Thoracic aorta (tissue), 2 donors: ENCODE measurements at places on chromosomes 16 and 17.

GRCh38 chr17:40958086-40958953 lies 8.4 kb downstream of the KRT39 start:
- no peaks in the 10 kb centered on the region for H3K27me3 ChIP-seq
- H3K4me3 ChIP-seq = no peak overlapping the region
- no peak overlapping the region for H3K27ac ChIP-seq
- no peaks in the 10 kb centered on the region for H3K36me3 ChIP-seq

DNA sequence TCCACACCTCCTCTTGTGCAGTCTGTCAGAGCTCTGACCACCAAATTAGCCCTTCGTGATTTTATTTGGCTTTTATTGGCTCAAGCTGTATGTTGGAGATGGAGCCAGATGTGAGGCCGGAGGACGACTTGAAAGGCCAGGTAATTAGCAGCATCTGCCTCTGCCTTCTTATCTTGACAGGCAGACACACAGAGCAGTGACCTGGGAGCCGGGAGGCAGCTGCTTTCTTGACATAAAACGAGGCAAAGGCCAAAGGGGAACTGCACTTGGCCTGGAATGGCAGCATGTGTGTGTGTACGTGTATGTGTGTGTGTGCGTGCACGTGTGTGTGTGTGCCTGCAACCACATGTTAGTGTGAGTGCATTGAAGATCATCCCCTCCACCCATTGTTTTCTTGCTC lies 56.9 kb upstream of the BRD7 start:
- no peak for DNase-seq
- H3K27ac ChIP-seq = no peak overlapping the region
- H3K4me3 ChIP-seq = no peak overlapping the region
- no peaks in the 10 kb centered on the region for H3K4me1 ChIP-seq

DNA sequence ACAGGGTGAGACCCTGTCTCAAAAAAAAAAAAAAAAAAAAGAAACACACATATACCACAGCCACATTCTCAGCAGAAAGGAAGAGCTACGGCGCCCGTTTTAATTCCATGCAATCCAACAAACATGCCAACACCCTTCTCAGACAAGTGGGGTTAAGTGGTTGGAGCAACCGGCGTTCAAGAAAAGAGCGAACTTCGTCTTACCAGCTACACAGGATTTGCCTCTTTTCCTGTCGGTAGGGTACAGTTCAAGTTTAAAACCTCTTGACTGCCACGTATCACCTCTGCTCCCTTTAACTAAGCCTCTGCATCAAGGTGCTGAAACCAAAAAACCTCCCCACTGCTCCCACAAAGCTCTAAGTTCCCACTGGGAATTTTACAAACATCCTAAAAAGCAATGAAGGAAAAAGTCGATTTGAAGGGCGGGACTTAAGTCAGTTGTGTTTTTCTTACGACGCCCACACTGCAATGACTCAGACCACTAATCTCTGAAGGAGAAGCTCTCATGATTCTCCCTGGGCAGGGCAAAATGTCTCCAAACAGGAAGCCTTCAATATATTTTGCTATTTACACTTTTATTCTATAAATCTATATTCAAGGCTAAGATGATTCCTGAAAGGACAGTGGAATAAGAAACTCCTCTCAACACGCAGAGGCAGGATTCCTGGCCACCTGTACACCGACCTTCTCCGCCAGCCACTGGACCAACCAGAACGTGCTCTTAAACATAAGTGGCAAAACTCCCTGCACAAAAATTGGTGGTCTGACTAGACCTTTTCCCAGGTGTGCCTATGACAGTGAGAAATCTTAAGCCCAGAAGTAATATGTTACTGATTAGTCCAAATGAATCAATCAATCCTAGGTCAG lies 18.8 kb downstream of the SRP68 start:
- H3K27ac ChIP-seq = no peak overlapping the region
- no peak overlapping the region for H3K4me3 ChIP-seq
- H3K27me3 ChIP-seq = no peaks in the 10 kb centered on the region
- DNase-seq = no peak
- no peaks in the 10 kb centered on the region for H3K4me1 ChIP-seq

GRCh38 chr17:79813297-79814126 lies 16.6 kb upstream of the CBX8 start:
- H3K27me3 ChIP-seq = peaks cover 36% of the 10 kb centered on the region
- H3K36me3 ChIP-seq = no peaks in the 10 kb centered on the region
- peaks cover 18% of the 10 kb centered on the region for H3K4me1 ChIP-seq
- DNase-seq = no peak
- peak overlapping the region; percentile 47 for H3K4me3 ChIP-seq
- H3K27ac ChIP-seq = no peak overlapping the region

DNA sequence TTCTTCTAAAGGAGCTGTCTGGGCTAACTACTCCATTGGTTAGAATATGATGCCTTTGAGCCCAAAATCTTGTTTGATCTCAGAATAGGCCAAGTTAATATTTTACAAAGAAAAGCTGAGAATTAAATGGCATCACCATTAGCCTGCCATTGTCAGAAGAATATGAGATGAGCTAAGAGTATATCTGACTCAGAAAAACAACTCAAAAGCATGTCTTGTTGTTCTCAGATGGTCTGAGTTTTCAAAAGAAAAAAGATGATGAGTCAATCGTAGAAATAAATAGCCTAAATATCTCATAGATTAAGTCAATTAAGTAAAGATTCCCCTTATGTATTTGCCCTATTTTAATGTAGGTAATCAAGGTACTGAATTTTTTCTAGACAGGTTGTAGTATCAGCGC lies 197.1 kb upstream of the TBX2 start:
- DNase-seq = no peak
- H3K27me3 ChIP-seq = no peaks in the 10 kb centered on the region
- no peak overlapping the region for H3K4me3 ChIP-seq
- H3K36me3 ChIP-seq = no peaks in the 10 kb centered on the region

DNA sequence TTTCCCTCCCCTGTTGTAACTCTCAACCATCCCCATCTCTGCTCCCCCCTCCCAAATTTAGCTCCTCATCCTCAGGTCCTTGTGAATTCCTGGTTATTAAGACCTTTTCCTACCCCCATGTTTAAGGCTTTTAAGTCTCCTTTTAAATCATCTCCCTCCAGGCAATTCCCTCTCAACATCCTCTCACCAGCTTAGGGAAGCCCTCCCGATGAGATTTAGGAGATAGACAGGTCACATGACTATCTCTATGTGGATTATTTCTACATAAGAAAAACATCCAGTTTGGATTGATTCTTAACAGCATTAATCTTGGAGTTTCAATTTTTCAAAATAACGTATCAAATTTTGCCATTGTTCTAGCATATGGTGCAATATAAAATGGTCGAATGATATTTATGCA lies 12.5 kb upstream of the WSB1 start:
- H3K36me3 ChIP-seq = no peaks in the 10 kb centered on the region
- no peak for DNase-seq
- no peak overlapping the region for H3K27ac ChIP-seq
- H3K27me3 ChIP-seq = no peaks in the 10 kb centered on the region
- no peaks in the 10 kb centered on the region for H3K4me1 ChIP-seq

GRCh38 chr16:50326835-50327465 lies 41.8 kb downstream of the BRD7 start:
- no peaks in the 10 kb centered on the region for H3K4me1 ChIP-seq
- H3K27me3 ChIP-seq = no peaks in the 10 kb centered on the region
- DNase-seq = no peak
- H3K4me3 ChIP-seq = no peak overlapping the region

- no peaks in the 10 kb centered on the region for H3K36me3 ChIP-seq
- no peak for DNase-seq
- no peak overlapping the region for H3K4me3 ChIP-seq
- H3K4me1 ChIP-seq = no peaks in the 10 kb centered on the region
- H3K27me3 ChIP-seq = no peaks in the 10 kb centered on the region
Measured at GRCh38 chr16:74232806-74233465, 63.7 kb upstream of the PSMD7 start.

GRCh38 chr17:57401556-57402488 lies 145.5 kb downstream of the MSI2 start:
- no peaks in the 10 kb centered on the region for H3K27me3 ChIP-seq
- no peak for DNase-seq
- no peaks in the 10 kb centered on the region for H3K4me1 ChIP-seq
- H3K36me3 ChIP-seq = no peaks in the 10 kb centered on the region
- H3K4me3 ChIP-seq = no peak overlapping the region
- no peak overlapping the region for H3K27ac ChIP-seq

- peaks cover 3% of the 10 kb centered on the region for H3K4me1 ChIP-seq
- no peak overlapping the region for H3K27ac ChIP-seq
- peaks cover 13% of the 10 kb centered on the region for H3K36me3 ChIP-seq
- no peak for DNase-seq
- H3K4me3 ChIP-seq = peak overlapping the region; percentile 31
Measured at GRCh38 chr17:82400830-82401229, 17.3 kb upstream of the HEXD start.

- H3K4me3 ChIP-seq = no peak overlapping the region
- H3K4me1 ChIP-seq = no peaks in the 10 kb centered on the region
- no peak for DNase-seq
- H3K27me3 ChIP-seq = no peaks in the 10 kb centered on the region
- H3K27ac ChIP-seq = no peak overlapping the region
Measured at GRCh38 chr17:76576189-76576588, 9.5 kb downstream of the ST6GALNAC2 start.

- H3K4me1 ChIP-seq = peaks cover 57% of the 10 kb centered on the region
- no peak for DNase-seq
- H3K27me3 ChIP-seq = no peaks in the 10 kb centered on the region
- no peak overlapping the region for H3K4me3 ChIP-seq
- H3K36me3 ChIP-seq = peaks cover 8% of the 10 kb centered on the region
Measured at GRCh38 chr17:57888311-57889216, 38.7 kb upstream of the MRPS23 start.

GRCh38 chr17:7478276-7479212 lies 887 bp downstream of the ZBTB4 start:
- H3K27me3 ChIP-seq = no peaks in the 10 kb centered on the region
- DNase-seq = no peak
- peak overlapping the region; percentile 99 for H3K4me3 ChIP-seq
- peaks cover 59% of the 10 kb centered on the region for H3K4me1 ChIP-seq

DNA sequence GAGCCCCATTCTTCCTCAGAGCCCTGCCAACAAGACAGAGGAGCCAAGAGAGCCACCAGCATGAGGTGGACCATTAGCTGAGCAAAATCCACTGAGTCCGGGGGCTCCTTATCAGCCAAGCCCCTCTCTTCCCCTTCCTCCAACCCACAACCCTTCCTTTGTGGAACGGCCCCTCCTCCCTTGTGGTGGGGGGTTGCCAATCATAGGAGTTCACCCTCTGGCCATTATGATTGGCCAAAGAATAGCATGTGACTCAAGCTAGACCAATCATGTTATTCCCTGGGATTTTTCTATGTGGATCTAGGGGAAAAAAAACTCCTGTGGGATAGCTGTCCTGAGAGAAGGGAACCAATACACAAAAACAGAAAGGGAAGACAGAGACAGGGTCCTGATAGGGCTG lies 120.5 kb downstream of the C16orf95 start:
- H3K4me1 ChIP-seq = peaks cover 18% of the 10 kb centered on the region
- no peak overlapping the region for H3K27ac ChIP-seq
- H3K36me3 ChIP-seq = no peaks in the 10 kb centered on the region
- H3K4me3 ChIP-seq = no peak overlapping the region

DNA sequence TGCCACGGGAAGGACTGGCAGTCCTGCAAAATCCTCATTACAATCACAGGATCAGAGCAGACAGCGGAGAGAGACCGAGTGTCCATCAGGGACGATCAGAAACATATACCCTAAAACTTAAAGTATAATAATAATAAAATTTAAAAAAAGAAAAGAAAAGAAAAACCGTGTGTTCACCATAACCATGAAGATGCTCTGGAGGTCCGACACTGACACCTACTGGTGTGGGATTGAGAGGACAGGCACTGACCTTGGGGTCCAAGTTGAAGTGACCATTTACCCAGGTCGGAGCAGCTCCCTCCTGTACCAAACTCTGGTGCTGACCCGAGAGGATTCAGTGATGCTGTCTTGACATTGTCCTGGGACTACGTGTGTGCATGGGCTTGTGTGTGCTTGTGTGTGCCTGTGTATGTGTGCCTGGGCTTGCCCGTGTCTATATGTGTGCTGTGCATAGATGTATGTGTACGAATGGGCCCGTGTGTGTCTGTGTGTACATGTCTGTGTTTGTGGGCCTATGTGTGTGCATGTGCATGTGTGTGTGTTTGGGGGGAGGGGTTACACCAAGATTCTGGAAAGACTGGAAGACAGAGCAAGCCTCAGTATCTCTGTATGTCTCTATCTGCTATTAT lies 10.0 kb upstream of the CD300LD start:
- no peaks in the 10 kb centered on the region for H3K27me3 ChIP-seq
- DNase-seq = no peak
- no peak overlapping the region for H3K4me3 ChIP-seq
- no peak overlapping the region for H3K27ac ChIP-seq
- H3K36me3 ChIP-seq = no peaks in the 10 kb centered on the region

DNA sequence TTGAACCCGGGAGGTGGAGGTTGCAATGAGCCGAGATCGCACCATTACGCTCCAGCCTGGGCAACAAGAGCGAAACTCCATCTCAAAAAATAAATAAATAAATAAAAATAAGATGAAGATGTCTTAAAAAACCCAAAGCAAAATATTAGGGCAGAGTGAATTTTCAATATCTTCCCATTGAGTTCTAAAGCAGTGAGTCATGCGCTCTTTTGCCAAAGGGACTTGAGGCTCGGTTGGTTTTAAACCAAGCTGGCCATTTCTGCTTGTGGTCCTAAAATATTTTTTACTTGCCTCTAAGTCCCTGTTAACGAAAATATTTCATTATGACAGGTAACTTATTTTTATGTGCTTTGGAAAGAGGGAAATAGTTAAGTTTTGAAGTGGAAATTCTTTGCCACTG lies 4.7 kb downstream of the PAFAH1B1 start:
- no peaks in the 10 kb centered on the region for H3K27me3 ChIP-seq
- peaks cover 51% of the 10 kb centered on the region for H3K4me1 ChIP-seq
- H3K4me3 ChIP-seq = peak overlapping the region; percentile 38
- H3K27ac ChIP-seq = no peak overlapping the region
- DNase-seq = no peak

- no peaks in the 10 kb centered on the region for H3K27me3 ChIP-seq
- no peaks in the 10 kb centered on the region for H3K36me3 ChIP-seq
- peak overlapping the region; percentile 37 for H3K27ac ChIP-seq
- DNase-seq = no peak
- H3K4me1 ChIP-seq = peaks cover 26% of the 10 kb centered on the region
- no peak overlapping the region for H3K4me3 ChIP-seq
Measured at GRCh38 chr16:72875291-72876031, 172.5 kb downstream of the ZFHX3 start.

GRCh38 chr16:13333336-13333735 lies 431.9 kb downstream of the SHISA9 start:
- no peak overlapping the region for H3K4me3 ChIP-seq
- H3K27ac ChIP-seq = no peak overlapping the region
- H3K4me1 ChIP-seq = no peaks in the 10 kb centered on the region
- no peak for DNase-seq

DNA sequence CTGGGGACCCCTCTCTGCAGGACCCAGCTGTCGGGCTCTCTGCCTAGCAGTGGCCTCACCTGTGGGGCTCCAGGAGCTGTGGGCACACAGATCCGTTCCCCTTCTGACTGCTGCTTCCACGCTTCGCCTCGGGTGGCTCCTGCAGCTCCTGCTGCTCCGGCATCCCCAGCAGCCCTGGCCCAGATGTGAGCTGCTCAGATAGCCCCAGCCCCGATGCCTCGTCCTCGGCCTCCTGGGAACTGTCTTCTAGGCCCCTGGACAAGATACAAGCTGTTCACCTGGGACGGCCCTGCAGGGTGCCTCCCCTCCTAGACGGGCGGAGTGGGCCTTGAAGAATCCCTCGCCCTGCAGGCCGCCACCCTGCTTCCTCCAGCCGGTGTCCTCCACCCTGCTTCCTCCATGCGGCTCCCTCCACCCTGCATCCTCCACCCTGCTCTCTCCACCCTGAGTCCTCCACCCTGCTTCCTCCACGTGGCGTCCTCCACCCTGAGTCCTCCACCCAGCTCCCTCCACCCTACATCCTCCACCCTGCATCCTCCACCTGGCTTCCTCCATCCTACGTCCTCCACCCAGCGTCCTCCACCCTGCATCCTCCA lies 11.0 kb downstream of the EMC6 start:
- no peaks in the 10 kb centered on the region for H3K36me3 ChIP-seq
- H3K27me3 ChIP-seq = no peaks in the 10 kb centered on the region
- no peaks in the 10 kb centered on the region for H3K4me1 ChIP-seq
- DNase-seq = no peak
- H3K4me3 ChIP-seq = no peak overlapping the region
